Left lobe of liver (tissue), 2 donors: ENCODE measurements at places on chromosomes 1 and 21.

- DNase-seq, result no peak
Observed at GRCh38 chr1:18324246-18324645, 156.5 kb upstream of the KLHDC7A start.

DNA sequence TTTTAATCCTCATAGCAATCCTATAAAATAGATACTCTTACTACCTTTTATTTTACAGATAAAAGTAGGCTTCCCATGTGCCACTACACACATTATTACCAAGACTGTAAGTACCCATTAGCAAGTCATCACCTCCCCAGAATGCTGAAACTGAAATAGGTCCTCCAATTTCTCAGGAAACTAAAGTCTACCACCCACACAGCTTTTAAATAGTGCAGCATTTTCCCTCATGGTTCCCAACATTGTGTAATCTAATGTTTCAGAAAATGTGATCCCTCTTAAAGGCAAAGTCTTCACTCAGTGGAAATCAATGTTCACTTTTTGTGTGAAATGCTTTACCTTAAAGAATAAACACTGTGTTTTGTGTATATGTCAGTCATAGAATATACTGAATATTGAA is 356.5 kb downstream of the GPATCH2 start:
- DNase-seq, result no peak

- no peak for DNase-seq
Observed at GRCh38 chr1:23964235-23964668, 4.6 kb downstream of the PNRC2 start.

DNA sequence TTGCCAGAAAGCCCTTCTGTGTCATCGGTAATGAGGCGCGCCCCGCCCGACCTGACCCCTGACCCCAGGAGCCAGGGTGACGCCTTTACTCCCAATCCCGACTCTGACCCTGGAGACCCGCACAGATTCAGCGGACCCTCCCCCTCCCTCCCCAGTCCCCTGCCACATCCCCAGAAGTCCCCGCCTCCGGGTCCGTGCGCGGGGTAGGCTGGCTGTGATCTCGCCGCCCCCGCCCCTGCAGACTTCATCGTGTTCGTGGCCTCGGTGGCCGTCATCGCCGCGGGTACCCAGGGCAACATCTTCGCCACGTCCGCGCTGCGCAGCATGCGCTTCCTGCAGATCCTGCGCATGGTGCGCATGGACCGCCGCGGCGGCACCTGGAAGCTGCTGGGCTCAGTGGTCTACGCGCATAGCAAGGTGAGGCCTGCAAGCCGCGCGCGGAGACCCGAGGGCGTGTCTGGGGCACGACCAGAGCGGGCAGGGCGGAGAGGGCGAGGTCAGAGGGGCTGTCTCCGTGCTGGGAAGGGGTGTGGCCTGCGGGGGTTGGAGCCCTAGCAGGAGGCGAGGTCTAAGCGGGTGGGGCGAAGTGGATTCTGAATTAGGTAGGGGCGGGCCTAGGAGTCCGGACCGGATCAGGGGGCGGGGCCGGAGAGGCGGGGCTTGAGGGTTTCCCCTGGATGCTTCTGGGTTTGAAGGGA is 34.8 kb downstream of the KCNQ4 start:
- peak; percentile 51 for DNase-seq
